Osteoblast (primary cell): ENCODE measurements at places on chromosomes 5 and 9. TPM values are rescaled to one million over a fixed set of nuclear protein-coding genes. Genes with fewer than 3 reads are reported as not detected.

GRCh38 chr5:107502676-107503060 is 168.1 kb downstream of the EFNA5 start:
- DNase-seq = peak; percentile 25

GRCh38 chr5:109905906-109906305 is 216.2 kb downstream of the MAN2A1 start:
- no peak for DNase-seq

DNA sequence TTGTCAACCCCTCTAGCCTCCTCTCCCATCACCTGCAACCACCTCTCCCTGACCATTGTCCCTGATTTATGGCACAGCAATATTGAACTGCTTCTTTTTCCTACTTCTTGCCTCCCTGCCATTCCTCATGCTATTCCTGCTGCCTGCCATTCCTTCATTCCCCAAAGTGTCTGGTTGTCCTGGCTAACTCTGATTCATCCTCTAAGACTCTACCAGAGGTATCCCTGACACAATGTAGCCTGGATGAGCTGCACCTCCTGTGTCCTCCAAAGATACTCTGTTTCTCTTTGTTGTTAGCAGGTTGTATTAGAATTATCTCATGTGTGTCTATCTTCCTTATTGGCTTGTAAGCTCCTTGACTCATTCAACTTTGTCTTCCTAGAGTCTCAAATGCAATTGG is 53.5 kb upstream of the PTPN3 start:
- DNase-seq = no peak

DNA sequence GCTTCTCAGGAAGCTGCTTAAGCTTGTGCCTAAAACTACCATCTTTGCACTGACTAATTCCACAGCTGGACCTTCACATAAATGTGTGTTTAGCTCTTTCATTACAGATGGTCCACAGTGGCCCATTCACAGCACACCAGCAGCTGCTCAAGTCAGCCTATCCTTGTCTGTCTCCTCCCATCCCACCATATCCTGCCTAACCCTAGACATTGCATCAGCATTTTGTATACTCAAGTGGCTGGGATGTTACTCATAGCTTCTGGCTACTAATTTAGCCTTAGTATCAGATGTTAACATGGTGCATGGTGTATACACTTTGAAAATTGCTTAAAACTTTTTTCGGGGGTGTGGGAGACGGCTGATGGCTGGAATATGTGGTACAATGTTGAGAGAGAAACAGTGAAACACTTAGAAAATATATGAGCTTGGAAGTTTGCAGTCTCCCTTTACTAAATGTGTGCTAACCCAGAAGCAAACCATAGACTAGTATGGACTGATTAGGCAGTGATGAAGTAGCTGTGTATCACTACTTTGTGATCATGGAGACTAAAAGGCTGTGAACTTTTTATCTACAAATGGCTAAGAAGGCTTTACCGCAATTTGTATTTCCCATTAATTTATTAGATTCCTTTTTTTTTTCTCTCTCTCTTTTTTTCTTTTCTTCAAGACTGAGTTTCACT is 83.1 kb downstream of the JMY start:
- DNase-seq = peak; percentile 71

DNA sequence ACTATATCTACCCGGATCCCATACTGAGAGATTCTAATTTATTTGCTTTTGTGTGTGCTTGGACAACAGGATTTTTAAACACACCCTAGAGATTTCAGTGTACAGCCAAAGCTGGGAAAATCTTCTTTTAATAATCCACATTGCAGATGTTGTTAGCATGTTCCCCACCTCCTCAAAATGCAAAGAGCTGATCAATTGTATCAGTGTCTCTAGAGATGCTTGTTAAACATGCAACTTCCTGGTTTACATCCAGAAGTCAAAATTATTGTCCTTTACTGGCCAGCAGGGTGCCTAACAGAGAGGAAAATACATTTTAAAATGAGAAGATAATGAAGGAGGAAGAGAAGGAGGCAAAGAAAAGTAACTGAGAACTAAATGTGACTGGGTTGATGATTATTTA is 793.3 kb downstream of the SEMA5A start:
- DNase-seq = no peak

DNA sequence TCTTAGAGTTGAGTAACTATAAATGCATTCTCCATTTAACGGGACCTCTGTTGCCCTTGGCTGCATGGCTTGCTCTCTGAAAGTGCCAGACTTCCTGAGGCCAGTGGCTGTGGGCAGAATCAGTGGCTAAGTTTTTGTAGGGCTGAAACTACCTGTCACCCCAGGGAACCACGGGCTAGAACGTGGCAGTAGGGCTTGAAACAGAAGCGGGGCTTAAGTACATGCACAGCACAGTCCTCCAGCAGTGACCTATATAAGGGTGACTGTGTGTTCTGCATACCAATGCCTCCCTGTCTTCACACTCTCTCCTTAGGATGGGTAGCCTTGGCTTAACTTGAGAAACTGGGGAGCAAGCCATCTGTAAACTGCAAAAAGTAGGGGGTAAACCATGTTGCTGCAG is 43.6 kb upstream of the LRRTM2 start:
- DNase-seq = no peak

LRRC19 gene
- total RNA-seq = under 0.01 TPM in 2 replicates

EQTN gene
- total RNA-seq = not detected in 2 replicates

PCDHA1 gene
- not detected in 2 replicates for total RNA-seq
